CD8-positive, alpha-beta T cell (primary cell): ENCODE measurements at places on chromosomes 7 and 10. TPM values are rescaled to one million over a fixed set of nuclear protein-coding genes. Genes with fewer than 3 reads are reported as not detected.

HOXA11 gene
- not detected for total RNA-seq

DNA sequence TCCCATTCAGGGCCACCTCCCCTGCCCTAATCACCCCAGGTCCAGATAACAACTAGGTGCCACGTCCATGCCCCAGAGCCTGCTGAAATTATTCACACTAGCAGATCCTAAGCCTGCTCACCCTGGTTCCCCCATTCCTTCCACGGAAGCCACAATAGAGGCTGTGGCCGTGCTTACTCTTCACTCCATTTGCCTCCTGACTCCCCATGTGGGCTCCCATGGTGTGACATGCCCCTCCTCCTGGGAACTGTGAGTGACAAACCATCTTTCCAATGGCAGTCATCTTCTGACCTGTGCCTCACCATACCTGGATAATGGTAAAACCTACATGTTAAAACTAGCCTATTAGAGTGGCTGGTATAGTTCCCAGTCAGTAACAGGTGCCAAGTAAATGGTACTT, 216.2 kb upstream of the PRKCQ start:
- no peak for DNase-seq

GRCh38 chr10:86250399-86250798, 116.2 kb downstream of the GRID1 start:
- DNase-seq, result no peak

- no peak for DNase-seq
These were observed 5.0 kb downstream of the LSMEM1 start for GRCh38 chr7:112485766-112486165.

ADIRF gene
- not detected for total RNA-seq
